ENCODE measurements at places on chromosomes 16 and 17.
A peak's percentile ranks its signal among the peaks of the same experiment; 100 is the strongest.

GRCh38 chr16:637081-638018 lies 1.2 kb upstream of the METTL26 start:
- DNase-seq: peak; percentile 83

DNA sequence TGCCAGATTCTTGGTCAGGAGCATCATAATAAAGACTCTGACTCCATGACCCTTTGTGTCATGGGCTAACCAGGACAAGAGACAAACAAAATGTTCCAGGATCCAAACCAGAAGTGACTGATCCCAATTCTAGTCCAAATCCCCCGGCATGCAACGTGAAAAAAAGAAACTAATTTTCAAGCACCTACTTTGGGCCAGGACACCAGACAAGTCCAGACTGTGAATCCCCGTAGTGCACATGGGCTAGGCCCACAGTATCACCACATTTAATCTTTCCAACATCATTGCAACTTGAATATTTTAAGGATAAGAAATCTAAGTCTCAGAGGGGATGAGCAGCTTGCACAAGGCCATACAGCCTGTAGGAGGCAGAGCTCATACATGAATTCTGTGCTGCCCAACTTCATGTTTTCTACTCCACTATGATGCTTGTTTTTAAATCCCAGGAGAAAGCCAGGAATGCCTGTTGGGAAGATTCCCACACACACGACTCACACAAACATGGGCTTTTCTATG lies 365.7 kb downstream of the NPIPA8 start:
- DNase-seq: no peak

DNA sequence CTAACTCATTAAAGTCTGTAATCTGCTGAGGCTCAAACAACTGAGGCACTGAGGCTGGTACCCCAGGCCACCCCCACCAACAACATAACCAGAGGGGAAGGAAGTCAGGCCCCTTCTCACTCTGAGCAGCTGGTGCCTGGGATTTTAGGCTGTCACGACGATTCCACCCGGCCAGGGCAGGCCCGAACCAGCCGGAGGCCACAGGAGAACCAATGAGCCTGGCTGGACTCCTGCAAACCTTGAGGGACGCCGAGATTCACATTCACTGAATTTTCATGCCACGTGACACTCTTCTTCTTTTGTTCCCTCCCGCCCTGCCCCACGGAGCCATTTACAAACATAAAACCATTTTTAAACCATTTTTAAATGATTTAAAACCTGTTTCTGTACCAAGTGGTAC lies 48.1 kb downstream of the RPH3AL start:
- DNase-seq: no peak

GRCh38 chr16:31148896-31149295 lies 970 bp downstream of the PRSS36 start:
- DNase-seq: no peak

DNA sequence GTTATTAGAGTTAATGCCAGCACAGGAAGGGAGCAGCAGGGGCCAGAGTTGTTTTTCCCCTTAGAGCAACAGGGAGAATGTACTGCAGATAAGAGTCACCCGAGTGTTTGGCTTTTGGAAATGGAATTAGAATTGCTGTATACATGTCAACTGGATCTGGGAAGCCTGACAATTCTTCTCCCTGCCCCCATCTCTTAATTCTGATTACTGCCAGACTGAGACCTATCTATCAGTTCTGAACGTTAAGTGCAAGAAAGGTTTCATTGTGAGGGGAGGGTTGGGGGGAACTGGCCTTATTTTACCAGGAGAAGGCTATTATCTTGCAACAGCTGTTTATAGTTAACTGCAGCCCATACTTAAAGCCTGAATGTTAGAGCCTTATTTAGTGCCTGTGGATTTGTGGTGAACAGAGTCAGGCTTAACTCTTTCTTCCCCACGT lies 424.5 kb upstream of the CDH11 start:
- DNase-seq: no peak

GRCh38 chr17:2964831-2965230 lies 98.6 kb downstream of the OR1D5 start:
- no peak for DNase-seq

DNA sequence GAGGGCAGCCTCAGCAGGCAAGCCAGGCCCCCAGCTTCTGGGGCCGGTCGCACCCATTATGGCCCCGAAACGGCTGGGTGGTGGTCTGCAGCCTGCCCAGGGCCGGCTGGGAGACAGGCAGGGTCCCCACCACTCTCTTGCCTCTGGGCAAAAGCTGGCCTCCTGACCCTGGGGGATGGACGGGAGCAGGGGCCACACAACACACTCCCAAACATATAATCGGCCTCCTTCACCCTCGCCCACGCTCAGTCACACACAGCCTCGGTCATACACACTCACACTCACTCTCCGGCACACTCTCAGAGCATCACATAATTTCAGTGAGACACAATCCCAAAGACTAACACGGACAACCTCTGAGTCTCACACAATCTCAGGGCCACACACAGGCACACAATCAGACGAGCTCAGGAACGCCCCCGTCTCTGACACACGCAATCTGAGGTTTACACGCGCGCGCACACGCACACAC lies 589 bp downstream of the PEMT start:
- no peak for DNase-seq

DNA sequence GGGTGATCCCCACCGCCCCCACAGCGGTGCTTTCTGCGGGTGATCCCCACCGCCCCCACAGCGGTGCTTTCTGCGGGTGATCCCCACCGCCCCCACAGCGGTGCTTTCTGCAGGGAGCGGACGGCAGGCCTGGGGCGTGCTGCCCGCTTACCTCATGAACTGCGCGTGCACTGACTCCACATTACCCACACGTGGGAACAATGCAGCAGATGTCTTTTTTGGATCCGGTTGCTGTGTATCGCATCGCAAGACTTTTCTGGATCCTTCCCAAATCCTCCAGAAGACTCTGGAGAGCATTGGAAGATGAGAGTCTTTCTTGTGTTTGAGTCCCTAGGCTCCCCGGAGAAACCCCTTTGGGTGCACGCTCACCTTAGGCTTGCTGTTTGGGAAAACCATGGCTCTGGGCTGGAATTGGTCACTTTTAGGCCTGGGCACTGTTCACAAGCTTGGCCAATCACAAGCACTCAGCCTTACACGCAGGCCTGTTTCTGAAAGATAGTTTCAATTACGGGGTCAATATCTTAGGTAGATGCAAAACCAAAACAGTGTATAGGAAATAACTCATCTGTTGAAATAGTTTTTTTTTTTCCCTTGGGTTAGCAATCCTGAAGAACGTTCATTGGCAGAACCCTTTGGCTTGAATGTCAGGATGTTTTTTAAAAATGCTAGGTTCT lies 201.8 kb downstream of the RPTOR start:
- DNase-seq: no peak

DNA sequence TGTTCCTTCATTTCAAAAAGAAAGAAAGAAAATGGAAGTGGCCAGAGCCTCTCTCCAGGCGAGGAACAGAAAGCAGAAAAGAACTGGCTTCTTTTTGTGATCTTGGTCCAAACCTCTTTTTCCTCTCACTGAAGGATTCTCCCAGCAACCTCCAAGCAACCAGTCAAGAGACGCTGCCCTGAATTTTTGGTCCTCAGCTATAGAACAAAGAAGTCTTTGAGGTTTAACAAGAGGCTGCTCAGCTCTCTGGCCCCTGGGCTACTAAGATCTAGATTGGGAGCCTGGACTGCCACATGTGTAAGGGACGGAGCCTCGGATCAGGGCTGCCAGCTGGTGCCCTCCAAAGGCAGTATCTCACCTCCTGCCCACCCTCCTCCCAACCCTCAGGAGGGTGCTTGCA lies 62.6 kb downstream of the AXIN2 start:
- DNase-seq: no peak

GRCh38 chr17:48549914-48550501 lies 5.1 kb upstream of the HOXB2 start:
- no peak for DNase-seq

- no peak for DNase-seq
These were observed 7.3 kb upstream of the DDX52 start for GRCh38 chr17:37650419-37651003.
